ENCODE measurements at places on chromosomes 1 and 21. TPM values are rescaled to one million over a fixed set of nuclear protein-coding genes. Genes with fewer than 3 reads are reported as not detected.

Gene RIPK4
- 22.3 TPM for total RNA-seq

- DNase-seq: no peak
Observed at GRCh38 chr1:30303387-30303786, 420.0 kb downstream of the MATN1 start.

DNA sequence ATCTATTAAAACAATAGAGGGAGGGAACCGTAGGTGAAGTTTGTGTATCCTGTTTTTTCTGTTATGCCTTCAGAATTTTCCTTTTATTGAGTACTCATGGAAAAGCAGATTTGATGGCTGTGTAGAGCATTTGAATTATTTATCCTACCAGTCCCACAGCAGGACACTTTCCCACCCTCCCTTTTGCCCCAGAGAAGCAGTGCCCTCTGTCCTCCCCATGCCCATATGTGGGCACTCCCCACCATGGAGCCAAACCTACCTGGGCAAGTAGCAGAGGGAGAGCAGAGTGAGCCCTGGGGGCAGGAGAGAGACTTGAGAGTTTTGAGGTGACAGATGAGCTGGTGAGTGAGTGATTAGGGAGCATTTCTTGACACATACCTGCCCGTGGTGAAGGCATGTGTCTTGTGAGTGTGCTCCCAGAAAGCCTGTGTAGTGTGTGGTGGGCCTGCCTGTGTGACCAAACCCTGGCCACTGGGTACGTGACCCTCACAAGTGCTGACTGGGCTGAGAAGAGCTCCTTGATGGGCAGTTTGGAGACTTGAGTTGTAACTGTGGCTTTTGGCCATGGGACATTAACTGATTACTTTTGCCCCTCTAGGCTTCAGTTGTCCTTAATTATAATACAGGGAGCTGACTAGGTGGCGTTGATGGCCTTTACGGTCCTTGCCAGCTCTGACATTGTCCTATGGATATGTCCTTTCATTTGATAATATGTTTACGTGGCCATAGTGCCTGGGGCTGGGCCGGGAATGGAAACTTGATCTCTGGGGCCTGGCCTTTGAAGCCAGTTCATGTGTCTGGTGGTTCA lies 3.6 kb downstream of the PSEN2 start:
- no peak for DNase-seq

Gene ARMH1
- total RNA-seq: 0.96 TPM
